ENCODE measurements at places on chromosomes 12 and 14. TPM values are rescaled to one million over a fixed set of nuclear protein-coding genes. Genes with fewer than 3 reads are reported as not detected.

Gene PLEKHG3
- total RNA-seq = 58.2 TPM

Gene CNTN1
- total RNA-seq = not detected

Gene CGRRF1
- 28.0 TPM for total RNA-seq

DNA sequence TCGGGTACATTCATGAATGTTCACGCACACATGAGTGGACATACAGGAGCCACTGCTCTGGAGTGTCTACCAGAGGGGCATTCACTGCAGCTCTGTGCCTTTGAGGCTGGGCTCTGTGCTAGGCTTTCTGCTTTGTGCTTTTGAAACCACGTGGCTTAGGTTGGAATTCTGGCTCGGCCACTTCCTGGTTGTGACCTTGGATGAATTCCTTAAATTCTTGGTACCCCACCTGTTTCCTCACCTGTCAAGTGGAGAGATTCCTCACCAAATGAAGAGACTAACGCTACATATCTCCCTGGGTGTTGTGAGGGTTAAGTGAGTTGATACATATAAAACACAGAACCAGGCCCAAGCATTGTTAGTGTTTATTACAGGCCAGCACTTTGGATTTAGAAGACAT lies 842.8 kb downstream of the VRK1 start:
- peaks cover 3% of the 10 kb centered on the region for H3K4me1 ChIP-seq
- H3K4me3 ChIP-seq = no peak overlapping the region
- H3K36me3 ChIP-seq = no peaks in the 10 kb centered on the region
- no peaks in the 10 kb centered on the region for H3K27me3 ChIP-seq
- H3K27ac ChIP-seq = no peak overlapping the region

GRCh38 chr14:100622708-100623485 lies 35.7 kb upstream of the BEGAIN start:
- no peak for DNase-seq
- H3K27me3 ChIP-seq = peaks cover 28% of the 10 kb centered on the region
- peaks cover 9% of the 10 kb centered on the region for H3K4me1 ChIP-seq
- H3K4me3 ChIP-seq = no peak overlapping the region
- H3K27ac ChIP-seq = no peak overlapping the region
- no peaks in the 10 kb centered on the region for H3K36me3 ChIP-seq

Data from T-cell (primary cell).